Left ventricle myocardium superior (tissue), 1 donor: ENCODE measurements at places on chromosomes 1 and 21.

DNA sequence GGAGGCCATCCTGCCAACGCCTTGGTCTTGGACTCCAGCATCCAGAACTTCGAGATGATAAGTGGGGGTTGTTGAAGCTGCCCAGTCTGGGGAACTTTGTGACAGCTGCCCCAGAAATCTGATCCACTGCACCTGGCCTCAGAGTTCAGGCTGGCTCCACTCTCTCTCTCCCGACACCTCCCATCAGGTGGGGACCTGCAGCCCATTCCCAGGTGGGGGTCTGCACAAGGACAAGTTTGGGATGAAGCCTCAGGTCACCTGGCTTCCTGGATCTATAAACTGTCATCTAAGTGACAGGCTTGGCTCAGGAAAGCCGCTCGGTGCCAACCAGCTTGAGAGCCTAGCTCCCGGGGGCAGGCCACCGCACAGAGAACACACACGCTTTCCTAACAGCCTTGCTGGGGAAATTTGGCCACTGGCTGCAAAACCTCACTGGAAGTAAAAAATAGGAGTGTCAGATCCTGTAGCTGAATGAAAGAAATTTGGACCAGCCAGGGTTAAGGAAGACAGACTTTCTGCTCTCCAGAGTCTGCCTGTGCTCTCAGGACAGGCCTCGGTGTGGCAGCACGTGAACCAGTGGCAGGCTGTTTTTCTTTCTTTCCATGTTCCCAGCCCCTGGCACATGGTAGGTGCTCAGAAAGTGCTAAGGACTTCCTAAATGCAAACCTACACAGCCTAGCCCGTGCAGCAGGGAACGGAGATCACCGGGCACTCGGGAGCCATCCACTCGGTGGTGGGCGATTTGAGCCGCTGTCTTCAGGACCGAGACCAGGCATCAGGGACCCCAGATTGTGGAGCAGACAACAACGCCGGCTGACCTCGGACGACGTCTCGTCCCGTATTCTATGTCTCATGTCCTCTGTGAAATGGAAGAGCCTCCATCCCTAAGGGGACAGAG, 42.6 kb upstream of the LBR start:
- no peak for DNase-seq

- DNase-seq = peak; percentile 28
Observed at GRCh38 chr1:230824551-230824918, 43.8 kb downstream of the C1orf198 start.

DNA sequence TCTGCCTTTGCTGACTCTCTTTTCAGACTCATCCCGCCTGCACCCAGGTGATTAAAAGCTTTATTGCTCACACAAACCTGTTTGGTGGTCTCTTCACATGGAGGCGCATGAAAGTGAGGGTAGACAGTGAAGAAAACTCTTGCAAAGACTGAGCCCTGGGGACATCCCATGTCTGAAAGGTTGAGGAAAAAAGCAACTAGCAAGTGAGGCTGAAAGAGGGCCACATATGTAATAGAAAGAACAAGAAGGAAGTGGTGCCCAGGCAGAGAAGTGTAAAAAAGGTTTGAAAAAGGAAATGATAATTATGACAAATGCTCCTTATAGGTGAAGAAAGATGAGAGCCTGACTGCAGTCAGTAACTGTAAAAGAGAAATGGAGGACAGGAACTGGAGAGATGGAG, 115.9 kb upstream of the NEK7 start:
- DNase-seq = no peak

GRCh38 chr1:193525917-193526710, 339.7 kb upstream of the B3GALT2 start:
- DNase-seq = no peak

- no peak for DNase-seq
Observed at GRCh38 chr1:215718575-215719287, 151.6 kb downstream of the KCTD3 start.

DNA sequence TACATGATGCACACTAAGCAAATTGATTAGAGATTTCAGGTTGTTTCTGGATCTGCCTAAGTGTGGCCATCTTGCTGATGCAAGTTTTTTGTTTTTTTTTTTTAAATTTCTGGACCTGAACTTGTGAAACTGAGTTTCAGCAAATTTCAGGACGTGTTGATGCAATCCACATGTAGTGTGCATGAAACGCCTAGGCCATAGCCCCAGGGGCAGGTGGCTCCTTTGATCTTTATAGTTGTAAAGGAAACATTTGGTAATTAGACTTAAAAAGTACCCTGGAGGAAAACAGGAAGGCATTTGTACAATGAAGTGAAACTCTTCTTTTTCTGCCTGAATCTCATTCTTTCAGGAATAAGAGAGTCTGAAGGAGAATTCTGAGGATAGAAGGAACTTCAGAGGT, 162.2 kb upstream of the LHX8 start:
- no peak for DNase-seq

DNA sequence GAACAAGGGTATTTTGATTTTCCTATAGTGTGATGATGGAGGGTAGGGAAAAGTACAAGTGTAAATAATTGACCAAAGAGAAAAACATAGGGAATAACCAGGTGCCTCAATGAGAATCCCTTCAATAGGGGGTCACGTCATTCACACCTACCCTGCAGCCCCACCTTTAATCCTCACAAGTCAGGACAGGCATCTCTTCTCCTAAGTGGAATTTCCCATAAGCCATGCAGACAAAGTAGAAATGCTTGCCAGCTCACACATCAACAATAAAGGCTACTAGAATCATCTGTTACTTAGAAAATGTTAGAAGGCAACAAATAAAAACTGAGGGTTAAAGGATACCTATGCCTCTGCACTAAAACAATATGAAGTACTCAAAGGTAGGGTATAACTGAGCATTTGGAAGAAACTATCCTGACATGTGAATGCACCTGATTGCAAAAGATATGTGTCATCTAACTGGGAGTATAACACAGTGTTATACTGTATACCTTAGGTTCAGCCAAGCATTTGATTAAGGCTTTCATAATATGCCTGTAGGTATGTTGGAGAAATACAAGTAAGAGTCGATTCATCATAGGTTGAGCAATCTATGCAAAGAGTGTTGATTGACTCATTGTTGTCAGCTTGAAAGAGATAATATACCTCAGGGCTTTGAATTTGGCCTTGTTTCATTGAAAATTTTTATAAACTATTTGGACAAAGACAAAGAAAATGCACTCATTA, 32.4 kb upstream of the ATP1A1 start:
- no peak for DNase-seq

DNA sequence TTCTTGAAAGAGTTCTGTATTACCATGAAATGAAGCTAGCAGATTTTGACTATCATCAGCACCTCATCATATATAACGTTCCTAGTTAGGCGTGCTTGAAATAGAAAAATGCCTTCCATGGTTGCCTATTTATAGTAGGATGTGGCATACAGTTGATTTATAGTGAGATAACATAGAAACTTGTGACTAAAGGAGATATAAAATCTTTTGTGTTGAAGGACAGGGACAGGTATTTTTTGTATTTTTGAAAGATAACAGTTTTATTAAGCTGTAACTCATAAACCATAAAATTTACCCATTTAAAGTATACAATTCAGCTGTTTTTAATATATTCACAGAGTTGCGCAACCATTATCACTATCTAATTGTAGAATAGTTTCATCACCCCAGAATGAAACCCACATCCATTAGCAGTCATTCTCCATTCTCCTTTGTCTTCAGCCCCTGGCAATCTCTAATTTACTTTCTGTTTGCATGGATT, 19.3 kb downstream of the SPEN start:
- no peak for DNase-seq
